ENCODE measurements at places on chromosomes 12 and 14.

DNA sequence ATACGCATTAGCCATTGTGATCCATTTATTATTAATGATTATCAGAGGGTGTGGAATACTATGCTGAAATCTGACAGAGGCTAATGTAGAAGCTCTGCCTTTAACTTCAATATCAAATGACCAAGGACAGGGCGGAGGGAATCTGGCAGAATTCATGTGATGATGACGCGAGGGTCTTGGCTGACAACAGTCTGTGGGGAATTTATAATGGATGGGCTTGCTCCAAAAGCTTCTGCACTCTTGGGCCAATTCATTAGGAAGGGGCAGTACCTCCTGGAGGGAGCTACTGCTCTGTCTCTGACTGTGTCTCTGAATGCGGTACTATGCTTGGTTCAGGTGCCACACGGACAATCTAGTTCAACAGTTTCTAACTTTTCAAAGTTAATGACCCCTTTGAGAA, 46.2 kb downstream of the GALNT8 start:
- DNase-seq: no peak

- no peak for DNase-seq
These were observed 64.7 kb downstream of the CLMN start for GRCh38 chr14:95255013-95255412.

GRCh38 chr14:99055816-99056215, 216.2 kb downstream of the BCL11B start:
- DNase-seq: no peak

- DNase-seq: peak; percentile 51
These were observed 4.0 kb upstream of the PPP4R4 start for GRCh38 chr14:94170136-94170535.

- peak; percentile 8 for DNase-seq
These were observed 410.0 kb downstream of the SYT1 start for GRCh38 chr12:79274501-79275064.

- no peak for DNase-seq
These were observed 150.8 kb upstream of the DAAM1 start for GRCh38 chr14:59037620-59038019.

DNA sequence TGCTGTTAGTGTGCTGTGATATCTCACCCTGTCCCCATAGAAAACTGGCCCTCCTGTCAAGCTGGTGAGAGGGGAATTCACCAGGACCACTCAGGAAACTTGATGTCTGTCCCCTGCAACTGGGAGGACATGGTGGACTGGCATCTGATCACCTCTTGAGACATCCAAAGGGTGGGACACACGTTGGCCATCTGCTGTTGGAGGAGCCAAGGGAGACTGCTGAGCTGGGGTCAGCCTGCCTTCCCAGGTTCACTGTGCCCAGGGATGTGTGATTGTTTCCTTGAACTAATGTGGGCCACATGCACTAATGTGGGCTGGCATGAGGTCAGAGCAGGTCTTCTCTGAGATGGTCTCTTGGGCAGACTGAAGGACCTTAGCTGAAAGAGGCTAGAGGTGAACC, 16.7 kb upstream of the TMEM229B start:
- no peak for DNase-seq

All from suppressor macrophage (primary cell).